ENCODE measurements at places on chromosomes 16 and 17.

- no peak for DNase-seq
These were observed 52.9 kb upstream of the SEC14L1 start for GRCh38 chr17:77087650-77088454.

DNA sequence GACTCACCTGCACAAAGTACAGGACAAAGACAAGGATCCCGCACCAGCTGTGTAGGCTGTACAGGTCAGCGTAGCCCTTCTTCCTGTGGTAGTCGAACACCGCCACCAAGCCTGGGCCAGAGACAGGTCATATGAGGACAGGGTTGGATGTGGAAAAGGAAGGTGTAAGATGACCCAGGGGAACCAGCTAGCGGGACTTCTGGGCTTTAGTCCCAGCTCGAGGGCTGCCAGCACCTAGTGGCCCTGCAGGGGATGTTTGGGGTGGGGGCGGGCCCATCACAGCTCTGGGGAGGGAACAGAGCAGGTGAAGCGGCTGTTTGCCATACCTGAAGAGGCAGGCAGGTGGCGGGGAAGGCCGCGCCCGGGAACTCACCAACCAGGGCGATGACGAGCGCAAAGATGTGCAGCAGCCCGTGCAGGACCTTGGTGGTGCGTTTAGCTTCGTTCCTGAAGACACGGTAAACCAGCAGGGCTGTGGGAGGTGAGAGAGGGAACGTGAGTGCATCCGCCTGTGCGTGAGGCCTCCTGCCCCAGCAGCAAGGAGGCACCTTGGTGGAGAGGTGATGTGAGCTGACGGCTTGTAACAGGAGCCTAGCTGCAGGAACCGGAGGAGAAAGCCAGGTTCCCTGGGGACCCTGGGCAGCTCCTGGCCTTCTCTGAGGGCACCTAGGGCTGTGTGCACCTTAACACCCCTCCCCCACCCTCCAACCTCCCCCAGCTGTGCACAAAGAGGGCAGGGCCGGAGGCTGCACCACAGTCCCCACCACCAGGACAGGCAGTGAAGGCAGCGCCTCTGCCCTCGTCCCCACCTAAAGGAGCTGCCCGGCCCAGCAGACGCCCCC lies 10.2 kb downstream of the CYB561 start:
- DNase-seq: no peak

DNA sequence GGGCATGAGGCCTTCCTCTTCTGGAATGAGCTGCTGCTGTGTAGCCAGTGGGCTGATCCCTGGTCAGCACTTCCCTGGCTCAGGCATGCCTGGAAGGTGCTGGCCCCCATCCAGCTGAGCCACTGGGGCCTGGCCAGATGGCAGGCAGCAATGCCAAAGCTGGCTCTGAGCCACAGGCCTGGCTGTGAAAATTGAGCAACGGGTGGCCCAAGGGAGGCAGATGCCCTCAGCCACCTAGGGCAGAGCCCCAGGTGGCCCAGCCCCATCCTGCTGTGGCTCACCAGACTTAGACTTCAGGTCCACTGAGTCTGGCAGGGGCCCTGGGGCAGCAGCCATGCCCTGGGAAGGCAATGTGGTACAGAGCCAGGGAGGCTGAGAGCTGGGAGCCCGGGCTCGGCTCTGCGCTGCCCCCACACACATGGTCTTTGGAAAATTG lies 8.5 kb upstream of the CRHR1 start:
- DNase-seq: no peak

GRCh38 chr16:12089492-12090150 lies 113.1 kb downstream of the SNX29 start:
- peak; percentile 61 for DNase-seq

- DNase-seq: no peak
These were observed 29.5 kb downstream of the KAT7 start for GRCh38 chr17:49817993-49818392.

DNA sequence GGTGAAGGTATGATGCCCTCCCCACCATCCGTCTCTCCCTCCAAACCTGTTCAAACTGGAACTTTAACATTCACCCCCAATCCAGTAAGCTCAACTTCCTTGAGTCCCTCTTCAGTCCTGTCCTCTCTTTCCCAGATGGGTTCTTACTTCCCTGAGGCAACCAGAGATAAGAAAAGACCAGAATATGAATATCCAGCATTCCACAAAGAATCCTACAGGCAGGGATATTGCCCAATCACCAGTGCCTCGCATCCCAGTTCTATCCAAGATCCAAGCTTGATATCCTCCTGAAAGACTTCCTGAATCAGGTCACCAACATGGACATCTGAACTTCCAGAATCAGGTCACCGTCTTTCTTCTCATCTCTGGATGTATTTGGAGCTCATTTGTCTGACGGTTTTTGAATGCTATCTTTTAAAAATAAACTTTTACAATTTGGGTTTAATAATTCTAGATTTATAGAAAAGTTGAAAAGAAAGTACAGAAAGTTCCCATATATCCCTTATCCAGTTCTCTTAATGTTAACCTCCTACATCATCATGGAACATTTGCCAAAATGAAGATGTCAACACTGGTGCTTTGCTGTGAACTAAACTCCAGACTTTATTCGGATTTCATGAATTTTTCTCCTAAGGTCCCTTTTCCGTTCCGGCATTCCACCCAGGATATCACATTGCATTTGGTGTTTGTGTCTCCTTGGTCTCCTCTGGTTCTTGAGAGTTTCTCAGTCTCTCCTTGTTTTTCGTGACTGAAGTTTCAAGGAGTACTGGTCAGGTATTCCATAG lies 13.7 kb upstream of the COL1A1 start:
- DNase-seq: no peak

DNA sequence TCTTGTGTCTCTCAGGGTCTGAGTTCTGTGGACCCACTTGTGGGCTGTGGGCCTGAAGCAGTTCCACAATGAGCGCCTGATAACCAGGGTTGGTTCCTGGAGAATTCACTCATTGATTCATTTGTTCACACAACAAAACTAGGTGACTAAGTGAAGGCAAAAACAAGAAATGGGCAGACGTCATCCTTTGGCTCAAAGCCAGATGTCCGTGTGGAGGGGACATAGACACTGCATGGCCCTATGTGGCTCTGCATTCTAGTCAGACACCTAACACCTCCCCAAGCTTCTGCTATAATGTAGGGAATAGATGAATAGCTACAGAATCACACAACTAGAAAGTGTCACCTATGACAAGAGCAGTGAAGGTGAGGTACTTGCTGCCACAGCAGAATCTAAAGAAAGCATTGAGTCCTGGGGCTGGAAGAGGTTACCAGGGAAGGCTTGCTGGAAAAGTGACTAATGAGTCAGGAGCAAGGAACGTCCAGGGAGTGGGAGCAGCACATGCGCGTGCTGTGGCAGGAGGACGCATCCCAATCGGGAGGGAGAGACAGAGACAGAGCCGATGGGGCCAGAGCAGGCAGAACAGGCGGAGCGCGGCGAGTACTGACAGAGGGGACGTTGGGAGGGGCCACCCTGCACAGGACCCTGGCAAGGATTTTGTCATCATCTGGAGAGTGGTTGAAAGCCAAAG lies 58.9 kb downstream of the CES1 start:
- DNase-seq: no peak

GRCh38 chr16:7550096-7550495 lies 217.5 kb downstream of the RBFOX1 start:
- no peak for DNase-seq

DNA sequence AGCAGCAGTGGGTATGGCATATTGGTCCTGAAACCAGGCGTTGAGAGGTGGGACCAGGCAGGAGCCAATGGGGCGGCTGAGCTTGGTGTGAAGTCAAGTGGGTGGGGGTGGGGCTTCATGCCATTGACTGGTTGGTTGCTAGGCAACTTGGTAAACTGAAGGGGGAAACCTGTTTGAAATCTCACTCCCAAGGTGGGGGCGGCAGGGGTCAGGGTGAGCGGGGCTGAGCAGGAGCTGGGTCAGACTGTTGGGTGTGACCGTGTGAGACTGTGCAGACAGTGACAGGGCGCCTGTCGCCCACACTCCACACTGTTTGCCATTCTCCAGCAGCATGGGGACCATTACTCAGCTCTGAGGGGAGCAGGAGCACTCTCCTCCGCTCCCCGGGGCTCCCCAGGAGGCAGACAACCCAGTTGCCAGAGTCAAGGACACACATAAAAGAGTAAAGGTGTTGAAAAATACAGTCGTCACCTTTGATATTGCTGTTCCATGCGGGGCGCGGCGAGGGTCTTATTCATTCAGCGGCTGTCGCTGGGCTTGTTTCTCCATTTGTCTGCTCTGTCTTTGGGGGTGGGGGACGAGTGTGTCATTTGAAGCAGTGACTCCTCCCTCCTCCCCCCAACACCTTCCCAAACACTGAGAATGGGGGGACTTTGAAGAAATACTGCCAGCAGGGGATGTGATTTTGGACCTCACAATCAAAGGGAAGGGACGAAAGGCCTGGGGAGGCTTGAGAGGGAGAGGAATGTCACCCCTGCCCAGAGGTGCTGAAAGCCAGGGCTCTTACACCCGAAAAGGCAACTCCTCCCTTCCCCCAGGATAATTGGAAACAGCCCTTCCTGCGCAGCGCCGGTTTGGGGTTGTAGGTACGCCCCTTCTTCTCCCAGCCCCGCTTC lies 1.2 kb upstream of the EFNB3 start:
- DNase-seq: no peak

- DNase-seq: no peak
These were observed 54.5 kb upstream of the HLF start for GRCh38 chr17:55210292-55210691.

- no peak for DNase-seq
These were observed 80.5 kb downstream of the COPRS start for GRCh38 chr17:31778523-31778922.

All from 8988T (cell line).